CD8-positive, alpha-beta T cell (primary cell): ENCODE measurements at places on chromosomes 1 and 21. TPM values are rescaled to one million over a fixed set of nuclear protein-coding genes. Genes with fewer than 3 reads are reported as not detected.

The OR2L13 gene
- total RNA-seq = not detected

The IL19 gene
- total RNA-seq = not detected

The KDF1 gene
- total RNA-seq = 0.92 TPM

The GSTM5 gene
- total RNA-seq = 0.54 TPM

The SEMA4A gene
- 4.0 TPM for total RNA-seq

The KCNJ9 gene
- not detected for total RNA-seq

The COL24A1 gene
- not detected for total RNA-seq

The NBPF8 gene
- 30.6 TPM for total RNA-seq

The CELA2B gene
- not detected for total RNA-seq

The LMOD1 gene
- total RNA-seq = not detected

The OLFML2B gene
- total RNA-seq = not detected

The FAM163A gene
- total RNA-seq = not detected

The EMC1 gene
- total RNA-seq = 33.5 TPM

The CFAP74 gene
- total RNA-seq = not detected

The TAS1R2 gene
- total RNA-seq = not detected

- peak; percentile 50 for DNase-seq
These were observed 73.1 kb upstream of the GJB5 start for GRCh38 chr1:34681480-34682451.

GRCh38 chr1:218397752-218398339 lies 52.7 kb downstream of the TGFB2 start:
- DNase-seq = no peak

DNA sequence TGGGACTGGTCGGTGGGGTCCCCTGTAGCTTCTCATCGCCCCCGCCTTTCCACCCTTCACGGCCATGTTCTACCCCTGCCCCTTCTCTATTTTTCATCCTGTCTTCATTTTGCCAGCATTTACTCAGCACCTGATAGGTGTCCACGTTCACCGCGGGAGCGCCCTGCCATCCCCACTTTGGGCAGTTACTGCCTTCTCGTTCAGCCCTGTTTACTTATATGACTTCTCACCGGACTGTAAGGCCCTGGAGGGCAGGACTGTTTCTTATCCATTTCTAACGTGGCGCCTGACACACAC lies 380 bp downstream of the MFN2 start:
- DNase-seq = no peak

DNA sequence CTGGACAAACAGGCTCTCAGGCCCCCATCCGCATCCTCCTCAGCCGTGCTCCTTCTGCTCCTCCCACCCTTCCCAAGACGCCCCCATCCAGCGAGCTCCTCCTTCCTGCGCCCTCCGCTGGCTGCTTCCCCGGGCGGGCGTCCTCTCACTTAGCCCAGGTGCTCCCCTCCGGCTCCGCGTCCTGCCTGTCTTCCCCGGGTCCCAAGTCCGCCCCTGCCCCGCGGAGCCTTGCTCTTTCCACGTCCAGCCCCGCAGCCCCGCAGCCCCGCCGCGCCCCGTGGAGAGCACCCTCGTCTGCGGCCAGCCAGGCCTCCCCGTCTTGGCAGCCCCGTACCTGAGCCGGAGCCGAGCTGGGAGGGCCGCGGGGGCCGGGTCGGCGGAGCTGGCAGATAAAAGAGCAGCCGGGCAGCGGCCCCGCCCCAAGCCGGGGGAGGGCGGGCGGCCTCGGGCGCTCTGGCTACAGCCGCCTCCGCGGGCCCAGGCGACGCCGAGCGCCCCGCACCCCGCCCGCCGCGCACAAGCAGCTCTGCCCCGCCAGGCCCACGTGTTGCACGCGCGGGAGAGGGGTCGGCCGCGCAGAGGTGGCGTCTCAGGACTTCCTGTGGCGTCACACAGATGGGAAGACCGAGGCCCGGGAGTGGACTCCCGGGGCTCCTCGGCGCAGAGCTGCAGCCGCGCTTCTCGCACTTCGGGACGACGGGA lies at the start of gene PAQR7:
Gene PAQR7, minus strand, starts transcription at position 555 of the 702 bp plus-strand sequence. CDS start 11,869 bp downstream, outside the sequence.
- DNase-seq = peak; percentile 56

- no peak for DNase-seq
These were observed 154.4 kb downstream of the PLPP3 start for GRCh38 chr1:56424744-56425493.

DNA sequence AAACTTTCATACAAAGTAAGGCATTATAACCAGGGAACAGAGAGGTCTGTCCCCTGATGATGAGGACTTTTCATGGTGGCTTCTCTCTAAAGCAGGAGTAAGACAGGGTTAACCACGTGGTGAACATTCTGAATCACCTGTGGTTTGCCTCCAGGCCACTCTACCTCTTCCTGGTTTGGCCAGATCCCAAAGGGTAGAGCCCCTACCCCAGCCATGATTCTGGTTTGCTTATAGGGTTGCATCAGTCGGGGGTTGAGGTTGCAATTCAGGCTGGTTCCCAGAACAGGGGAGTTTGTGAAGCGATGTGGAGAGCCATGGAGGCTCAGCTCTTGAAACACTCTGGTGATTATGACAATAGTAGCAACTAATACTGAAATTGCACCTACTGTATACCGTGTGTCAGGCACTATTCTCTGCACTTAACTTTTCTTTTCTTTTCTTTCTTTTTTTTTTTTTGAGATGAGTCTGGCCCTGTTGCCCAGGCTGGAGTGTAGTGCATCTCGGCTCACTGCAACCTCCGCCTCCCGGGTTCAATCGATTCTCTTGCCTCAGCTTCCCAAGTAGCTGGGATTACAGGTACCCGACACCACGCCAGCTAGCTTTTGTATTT lies 8.3 kb downstream of the CNR2 start:
- DNase-seq = no peak

GRCh38 chr21:41639766-41640165 lies 127.1 kb downstream of the RIPK4 start:
- DNase-seq = no peak

GRCh38 chr1:212138457-212138856 lies 102.9 kb downstream of the DTL start:
- DNase-seq = no peak

DNA sequence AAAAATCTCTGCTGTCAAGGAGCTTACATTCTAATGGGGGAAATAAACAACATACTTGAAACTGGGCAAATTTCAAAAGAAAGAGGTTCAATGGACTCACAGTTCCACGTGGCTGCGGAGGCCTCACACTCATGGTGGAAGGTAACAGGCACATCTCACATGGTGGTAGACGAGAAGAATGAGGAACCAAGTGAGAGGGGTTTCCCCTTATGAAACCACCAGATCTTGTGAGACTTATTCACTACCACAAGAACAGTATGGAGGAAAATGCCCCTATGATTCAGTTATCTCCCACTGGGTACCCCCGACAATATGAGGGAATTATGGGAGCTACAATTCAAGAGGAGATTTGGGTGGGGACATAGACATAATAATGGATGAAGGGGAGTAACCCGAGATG lies 226.4 kb downstream of the ZP4 start:
- DNase-seq = no peak

GRCh38 chr1:226823643-226824042 lies 46.8 kb upstream of the PSEN2 start:
- no peak for DNase-seq

DNA sequence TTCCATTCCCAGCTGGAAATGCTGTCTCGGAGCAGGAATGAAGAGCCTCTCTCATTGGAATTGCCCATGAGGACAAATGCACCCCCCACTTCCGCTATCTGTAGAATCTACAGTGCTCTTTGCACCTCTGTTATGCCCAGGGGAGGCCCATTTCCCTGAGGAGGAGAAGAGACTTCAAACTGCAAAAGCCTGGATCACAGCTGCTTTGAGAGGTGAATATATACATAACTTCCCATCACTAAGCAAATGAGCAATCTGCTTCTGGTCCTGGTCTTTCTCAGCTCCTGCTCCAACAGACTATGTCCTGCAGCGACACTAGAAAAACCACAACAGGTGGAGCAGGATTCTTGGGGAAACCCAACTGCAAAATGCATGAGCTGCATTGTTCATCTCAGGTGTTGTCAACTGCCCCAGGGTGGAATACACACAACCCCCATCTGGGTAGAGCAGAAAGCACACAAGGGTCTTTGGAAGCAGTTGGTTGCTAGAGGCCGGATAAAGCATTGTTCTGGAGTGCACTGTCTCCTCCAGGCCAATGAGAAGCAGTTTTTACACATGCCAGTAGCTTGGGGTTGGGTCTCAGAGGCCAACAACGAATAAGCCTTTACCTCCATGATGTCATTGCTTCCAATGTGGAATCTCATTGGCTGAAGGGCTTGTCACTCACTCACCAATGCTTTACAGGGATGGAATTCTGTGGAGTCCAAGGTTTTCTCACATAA lies 67.7 kb upstream of the RAB4A start:
- DNase-seq = no peak

DNA sequence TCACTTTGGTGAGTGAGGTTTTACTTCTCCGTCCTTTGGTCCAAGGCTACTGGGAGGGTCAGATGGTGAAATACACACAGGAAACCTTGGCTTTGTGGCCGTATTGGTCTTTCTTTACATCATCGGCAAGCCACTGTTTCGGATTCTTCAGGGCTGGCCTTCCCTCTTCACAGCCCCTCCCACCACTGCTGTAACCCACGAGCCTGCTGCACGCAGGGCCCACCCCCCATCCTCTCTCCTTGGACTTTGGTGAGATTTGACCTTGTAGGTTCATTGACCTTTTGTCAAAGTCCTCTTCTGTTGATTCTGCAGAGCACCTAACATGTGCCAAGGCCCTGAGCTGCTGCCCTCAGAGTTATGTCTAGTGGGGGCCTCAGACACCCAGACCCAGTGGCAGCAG lies 328.6 kb downstream of the CAMTA1 start:
- DNase-seq = no peak

DNA sequence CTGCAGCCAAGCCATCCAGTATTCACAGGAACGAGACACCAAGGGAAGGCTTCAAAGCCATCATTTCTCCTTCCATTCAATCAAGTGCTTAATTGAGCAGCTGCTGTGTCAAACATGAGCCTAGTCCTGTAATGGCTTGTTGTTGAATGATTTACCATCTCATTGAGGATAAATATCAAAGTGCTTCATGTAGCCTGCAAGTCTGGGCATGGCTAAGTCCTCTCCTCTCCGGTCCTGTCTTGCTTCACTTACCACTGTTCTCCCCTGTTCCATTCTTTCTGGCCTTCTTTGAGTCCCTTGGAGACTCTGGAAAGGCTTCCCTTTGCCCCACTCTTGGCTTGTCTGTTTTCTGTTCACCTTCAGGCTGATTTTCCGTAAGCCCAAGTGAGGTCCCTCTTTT lies 279.8 kb downstream of the PBX1 start:
- no peak for DNase-seq

DNA sequence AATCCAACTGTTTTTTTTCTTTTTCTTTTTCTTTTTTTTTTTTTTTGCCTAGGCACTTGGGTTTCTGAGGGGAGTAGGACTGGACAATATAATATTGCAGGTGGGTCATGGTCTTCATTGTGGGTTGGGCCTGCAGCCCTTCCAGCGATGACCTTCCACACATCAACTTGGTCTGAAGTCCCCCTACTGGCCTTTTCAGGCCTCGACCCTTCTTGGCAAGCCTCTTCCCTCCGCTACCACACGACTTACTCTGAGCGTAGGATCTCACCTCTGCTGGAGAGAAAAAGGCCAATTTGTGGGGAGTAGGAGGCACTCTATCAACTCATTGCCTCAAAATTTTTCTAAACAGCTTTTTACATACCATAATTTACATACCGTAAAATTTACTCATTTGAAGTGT lies 51.1 kb upstream of the GRIK3 start:
- DNase-seq = no peak

- DNase-seq = no peak
These were observed 151.6 kb downstream of the SDCCAG8 start for GRCh38 chr1:243407284-243408018.

- DNase-seq = no peak
These were observed 6.1 kb downstream of the SORT1 start for GRCh38 chr1:109391626-109392025.

DNA sequence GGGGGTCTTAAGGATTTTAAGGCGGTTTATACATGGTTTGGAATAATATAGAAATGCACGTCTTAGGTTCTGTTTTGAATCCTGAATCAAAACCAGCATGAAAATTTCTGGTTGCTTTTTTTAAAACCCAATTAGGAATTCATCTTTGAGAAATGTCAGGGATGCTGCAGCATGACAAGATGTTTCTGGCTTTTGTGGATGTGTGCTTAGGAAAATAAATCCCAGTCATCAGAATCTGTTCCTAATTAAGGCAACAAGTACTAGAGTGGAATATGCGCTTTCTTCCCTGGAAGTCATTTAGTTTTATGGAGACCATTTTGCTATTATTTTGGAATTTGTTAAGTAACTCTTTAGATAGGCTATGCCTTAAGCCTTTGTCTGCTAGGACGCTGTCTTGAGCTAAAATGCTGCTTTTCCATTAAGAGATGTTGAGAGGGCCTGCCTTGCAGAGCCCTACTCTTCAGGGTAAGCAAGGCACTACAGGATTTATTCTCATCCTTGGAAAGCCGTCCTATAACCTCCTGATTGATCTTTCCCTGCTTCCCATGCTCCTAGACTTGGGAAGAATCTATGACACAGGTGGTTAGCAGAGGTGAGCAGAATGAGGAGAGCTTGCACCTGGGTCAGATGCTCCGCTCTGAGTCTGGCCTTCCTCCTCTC lies 332.8 kb downstream of the DISC1 start:
- no peak for DNase-seq

DNA sequence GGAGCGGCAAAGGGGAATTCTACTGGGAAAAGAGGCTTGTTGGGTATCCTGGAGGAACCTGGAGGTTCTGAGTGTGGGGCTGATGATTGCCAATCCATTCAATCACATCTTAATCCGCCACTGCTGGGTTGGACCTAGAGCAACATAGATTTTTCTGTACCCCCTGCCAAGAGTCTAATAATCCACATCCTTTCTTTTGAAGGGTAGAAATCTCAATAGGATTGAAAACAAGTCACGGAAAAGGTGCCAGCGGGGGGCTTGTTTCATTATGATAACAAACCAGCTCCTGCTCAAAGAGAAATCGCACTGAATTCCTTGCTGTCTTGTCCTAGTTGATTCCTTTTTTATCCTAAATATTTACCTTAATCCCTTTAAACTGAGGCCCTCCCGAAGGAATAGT lies 528.5 kb downstream of the ADGRL2 start:
- no peak for DNase-seq

DNA sequence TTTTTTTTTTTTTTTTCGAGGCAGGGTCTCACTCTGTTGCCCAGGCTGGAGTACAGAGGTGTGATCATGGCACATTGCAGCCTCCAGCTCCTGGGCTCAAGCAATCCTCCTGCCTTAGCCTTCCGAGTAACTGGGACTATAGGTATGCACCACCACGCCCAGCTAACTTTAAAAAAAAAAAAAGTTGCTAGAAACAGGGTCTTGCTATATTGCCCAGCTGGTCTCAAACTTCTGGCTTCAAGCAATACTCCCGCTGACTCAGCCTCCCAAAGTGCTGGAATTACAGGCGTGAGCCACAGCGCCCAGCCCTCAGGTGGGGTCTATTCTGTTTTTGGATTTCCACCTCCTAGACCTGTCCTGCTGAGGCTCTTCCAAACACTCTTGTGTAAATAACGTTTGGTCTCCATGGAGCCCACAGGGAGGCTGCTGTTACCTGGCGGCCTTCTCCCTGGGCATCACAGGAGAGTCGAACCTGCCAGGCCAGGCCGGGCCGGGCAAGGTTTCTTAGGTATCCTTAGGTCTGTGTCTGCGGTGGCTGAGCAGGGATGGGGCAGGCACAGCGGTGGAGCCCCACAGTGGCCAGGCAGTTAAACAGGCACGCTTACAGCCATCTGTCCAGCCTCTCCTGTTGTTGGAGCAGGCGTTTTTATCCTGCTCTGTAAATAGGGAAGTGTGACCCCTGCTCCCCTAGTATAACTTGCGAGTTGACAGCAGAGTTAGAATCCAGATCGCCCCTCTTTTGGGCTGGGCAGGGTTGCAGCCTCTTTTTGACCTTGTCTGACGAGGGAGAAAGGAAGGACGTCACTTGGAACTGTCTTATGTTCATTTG lies 18.8 kb downstream of the PLEKHM2 start:
- DNase-seq = no peak

GRCh38 chr21:31318971-31319370 lies 25.1 kb downstream of the TIAM1 start:
- no peak for DNase-seq
